ENCODE measurements at places on chromosomes 16 and 17.

DNA sequence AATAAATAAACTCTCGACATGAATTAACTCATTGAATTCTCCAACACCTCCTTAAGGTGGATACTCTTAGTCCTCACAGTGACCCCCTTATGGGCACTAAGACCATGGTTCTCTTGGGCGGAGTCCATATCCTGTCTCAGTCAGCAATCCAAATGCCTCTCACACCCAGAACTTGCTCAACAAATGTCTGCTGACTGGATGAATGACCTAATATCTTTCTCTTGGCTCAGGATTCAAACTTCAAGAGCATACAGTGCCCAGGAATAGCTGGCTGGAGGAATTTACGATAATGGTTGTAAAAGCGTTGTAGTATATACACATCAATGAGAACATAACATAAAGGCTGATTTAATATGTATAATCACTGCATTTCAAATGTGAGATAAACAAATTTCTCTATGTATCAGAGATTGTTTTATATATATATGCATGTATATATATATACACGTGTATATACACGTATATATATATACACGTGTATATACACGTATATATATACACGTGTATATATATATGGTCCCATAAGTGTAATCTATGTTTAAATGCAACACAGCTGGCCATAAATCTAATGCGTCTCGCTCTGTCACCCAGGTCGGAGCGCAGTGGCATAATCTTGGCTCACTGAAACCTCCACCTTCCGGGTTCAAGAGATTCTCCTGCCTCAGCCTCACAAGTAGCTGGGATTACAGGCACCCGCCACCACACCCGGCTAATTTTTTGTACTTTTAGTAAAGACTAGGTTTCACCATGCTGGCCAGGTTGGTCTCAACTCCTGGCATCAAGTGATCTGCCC is 6.5 kb upstream of the UBB start:
- no peak for DNase-seq

GRCh38 chr16:55297062-55297909 is 26.7 kb upstream of the IRX6 start:
- no peak for DNase-seq

DNA sequence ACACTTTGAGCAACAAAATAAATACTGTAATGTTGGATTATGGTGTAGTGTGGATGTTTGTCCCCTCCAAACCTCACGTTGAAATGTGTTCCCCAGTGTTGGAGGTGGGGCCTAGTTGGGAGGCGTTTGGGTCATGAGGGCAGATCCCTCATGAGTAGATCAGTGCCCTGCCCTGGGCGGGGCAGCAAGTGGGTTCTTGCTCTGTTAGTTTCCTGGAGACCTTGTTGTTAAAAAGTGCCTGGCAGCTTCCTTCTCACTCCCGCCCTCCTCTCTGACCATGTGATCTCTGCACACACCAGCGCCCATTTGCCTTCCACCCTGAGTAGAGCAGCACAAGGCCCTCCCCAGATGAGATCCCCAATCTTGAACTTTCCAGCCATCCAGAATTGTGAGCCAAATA is 67.7 kb downstream of the MPRIP start:
- DNase-seq: no peak

DNA sequence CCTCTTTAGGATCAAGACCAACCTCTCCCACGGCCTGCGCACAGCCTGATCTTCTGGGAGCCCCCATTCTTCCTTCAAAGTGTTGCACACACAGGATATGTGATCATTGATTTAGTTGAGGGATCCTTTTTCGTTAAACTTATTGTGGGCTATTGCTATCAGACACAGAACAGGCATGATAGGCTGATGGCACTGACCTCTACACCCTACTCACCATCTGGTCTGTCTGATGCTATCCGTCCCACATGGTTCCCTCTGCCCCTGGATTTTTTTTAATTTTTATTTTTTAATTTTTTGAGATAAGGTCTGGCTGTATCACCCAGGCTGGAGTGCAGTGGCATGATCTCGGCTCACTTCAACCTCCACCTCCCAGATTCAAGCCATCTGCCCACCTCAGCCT is 19.2 kb upstream of the LITAF start:
- no peak for DNase-seq

GRCh38 chr16:56630134-56630533 is 2.3 kb upstream of the MT1M start:
- DNase-seq: no peak

- DNase-seq: no peak
Measured at GRCh38 chr16:11109566-11109965, 146.4 kb downstream of the SOCS1 start.
